ENCODE measurements at places on chromosomes 6 and 20. TPM values are rescaled to one million over a fixed set of nuclear protein-coding genes. Genes with fewer than 3 reads are reported as not detected.

Gene VTA1
- total RNA-seq = 48.1 TPM

Gene MYLK4
- 0.96 TPM for total RNA-seq

Gene TMEM244
- not detected for total RNA-seq

Gene TMEM200A
- total RNA-seq = 2.9 TPM

Gene BPIFA1
- total RNA-seq = not detected

Gene SLC17A2
- total RNA-seq = not detected

Gene TRIM40
- total RNA-seq = not detected

- no peak for DNase-seq
These were observed 966.6 kb downstream of the HACE1 start for GRCh38 chr6:103893141-103893581.

DNA sequence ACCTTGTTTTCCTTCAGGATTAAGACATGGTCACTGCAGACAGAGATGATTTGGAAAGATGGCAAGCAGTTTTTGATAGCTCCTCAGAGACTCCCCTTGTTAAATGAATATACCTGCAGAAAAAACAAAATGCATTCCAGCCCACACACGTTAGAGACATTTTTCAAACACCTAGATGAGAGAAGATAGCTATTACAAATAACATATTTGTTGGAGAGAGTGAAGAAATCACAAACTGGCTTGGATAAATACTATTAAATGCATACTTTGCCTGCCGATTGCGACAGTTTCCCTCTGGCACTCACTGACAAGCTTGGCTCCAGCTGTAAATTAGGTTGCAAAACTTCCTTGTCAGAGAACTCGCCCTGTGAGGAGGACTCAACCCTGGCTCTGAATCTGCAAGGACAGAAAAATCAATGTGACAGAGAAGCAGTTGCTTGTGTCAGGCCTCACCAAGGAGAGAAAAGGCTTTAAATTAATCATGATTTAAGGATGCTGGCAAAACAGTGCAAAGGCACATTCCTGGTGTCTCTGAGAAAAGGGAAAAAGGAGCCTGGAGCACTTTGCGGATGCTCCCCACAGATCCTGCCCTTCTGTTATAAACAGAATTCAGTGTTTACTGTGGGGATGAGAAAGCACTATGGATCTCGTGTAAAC is 423.7 kb upstream of the MARCKS start:
- no peak for DNase-seq

DNA sequence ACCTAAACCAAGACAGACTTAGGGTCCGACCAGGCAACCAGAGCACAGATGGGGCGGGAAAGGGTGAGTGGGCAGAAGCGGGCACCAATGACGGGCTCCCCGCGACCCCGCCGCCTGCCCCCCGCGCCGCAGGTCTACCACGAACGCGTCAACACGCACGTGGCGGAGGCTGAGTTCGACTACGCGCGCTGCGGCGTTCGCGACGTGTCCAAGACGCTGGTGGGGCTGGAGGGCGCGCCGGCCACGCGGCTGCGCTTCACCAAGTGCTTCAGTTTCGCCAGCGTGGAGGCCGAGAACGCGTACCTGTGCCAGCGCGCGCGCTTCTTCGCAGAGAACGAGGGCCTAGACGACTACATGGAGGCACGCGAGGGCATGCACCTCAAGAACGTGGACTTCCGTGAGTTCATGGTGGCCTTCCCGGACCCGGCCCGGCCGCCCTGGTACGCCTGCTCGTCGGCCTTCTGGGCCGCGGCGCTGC is 5.1 kb downstream of the TMEM151B start:
- no peak for DNase-seq

DNA sequence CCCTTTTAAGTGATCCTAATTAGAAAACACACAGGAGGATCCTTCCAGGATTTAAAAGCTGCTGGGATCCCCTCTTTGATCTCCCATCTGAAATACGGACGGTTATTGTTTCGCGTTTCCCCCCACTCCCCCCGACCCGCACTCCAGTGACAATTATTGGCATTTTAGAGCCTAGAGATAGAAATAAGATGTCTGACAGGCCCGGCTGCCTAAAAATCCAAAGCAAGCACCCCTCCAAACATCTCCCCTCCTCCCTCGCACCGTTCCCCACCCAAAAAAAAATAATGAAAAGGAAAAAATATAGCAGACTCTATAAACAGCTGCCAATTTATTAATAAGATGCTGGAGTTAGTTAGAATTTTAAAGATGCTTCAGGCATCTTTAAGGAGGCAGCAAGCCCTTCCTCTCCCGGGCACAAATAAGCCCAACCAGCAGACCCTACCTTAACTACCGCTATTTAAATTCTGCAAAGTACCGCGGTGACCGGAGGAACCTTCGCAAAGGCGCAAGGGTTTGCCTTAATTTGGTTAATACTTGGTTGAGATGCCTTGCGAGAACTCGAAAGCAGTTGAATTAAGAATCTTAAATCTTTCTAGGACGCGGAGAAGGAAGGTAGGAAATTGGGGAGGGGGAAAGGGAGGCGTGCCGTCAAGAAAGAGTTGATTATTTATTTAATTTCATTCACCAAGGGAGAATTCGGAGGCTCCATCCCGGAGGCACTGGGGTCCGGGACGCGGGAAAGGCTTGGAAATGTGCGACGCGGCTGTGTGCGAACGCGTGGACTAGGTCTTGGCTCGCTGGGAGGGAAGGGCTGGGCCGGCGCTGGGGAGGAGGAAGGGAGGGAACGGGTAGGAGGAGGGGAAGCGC is 1.5 kb upstream of the ISM1 start:
- no peak for DNase-seq

DNA sequence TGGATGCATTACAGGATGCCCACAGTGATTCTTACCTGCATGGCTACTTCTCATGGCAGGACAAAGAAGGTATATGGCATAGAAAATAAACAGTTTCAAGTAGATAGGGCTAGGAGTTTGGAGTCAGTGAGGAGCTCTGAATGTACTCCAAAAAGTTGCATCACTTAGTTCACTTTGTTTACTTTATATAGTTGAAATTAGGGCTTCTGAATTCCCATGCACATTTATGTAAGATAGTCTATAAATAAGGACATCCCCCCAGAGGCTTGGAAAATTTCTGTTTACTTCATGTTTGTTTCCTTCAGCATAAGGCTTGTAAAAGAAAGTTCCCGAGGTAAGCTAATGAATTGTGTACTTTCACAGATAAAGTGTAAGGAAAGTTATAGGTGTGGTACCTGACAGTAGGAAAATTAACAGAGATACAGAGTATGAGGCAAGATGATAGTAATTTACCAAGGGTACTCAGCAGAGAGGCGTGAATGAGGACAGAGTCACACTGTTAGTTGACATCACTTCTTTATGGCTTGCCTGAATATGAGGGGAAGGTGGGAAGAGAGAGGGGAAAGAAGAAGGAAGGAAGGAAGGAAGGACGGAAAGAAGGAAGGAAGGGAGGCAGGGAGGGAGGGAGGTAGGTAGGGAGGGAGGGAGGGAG is 51.1 kb downstream of the ADTRP start:
- DNase-seq = no peak

- no peak for DNase-seq
These were observed 97.4 kb upstream of the ARMC2 start for GRCh38 chr6:108750801-108751200.

DNA sequence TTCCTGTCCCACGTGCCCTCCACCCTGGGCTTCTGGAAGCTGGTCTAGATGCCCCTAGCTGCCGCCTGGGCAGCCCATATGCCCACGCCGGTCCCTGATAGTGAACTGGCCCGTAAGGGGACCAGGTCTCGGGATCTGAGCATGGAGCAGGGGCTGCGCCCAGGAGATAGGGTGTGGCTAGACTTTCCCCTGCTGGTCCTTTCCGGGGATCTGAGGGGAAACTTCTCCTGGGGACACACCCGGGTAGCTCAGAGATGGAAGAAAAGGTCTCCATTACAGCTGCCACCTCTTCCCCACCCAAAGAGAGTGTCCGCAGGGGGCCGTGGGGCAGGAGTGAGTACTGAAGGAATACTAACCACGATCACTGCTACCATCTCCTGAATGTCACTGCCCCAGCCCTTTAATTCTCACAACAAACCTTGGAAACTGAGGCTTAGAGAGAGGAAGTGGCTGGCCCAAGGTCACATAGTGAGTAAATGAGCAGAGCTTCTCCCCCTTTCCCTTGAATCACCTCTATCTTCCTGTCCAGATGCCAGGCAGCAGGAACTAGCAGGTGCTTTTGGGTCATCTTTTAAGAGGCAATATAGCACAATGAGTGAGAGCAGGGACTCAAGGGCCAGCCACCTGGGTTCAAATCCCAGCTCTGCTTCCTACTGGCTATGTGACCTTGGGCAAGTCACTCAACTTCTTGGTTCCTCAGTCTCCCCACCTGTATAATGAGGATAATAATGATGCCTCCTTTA is 11.8 kb upstream of the CCN5 start:
- DNase-seq = no peak
